Testis (tissue), 5 donors: ENCODE measurements at places on chromosomes 7 and 10.

DNA sequence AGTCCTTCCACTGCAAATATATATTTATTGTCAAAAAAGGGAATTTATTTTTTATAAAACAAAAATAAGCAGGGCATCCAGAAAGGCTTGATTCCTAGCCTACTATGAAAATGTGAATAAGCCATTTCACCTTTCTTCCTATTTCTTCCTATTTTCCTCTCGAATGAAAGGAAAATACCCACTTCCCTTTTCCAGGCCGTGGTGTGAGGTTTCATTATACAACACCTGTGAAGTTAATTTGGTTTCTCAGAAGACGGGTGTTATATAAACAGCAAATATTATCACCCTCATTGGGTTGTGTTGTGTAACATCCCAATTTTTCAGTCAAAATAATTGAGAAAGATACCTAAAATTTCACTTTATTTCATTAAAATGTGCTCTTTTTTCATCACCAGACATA is 214.3 kb downstream of the DGKB start:
- no peak for DNase-seq

DNA sequence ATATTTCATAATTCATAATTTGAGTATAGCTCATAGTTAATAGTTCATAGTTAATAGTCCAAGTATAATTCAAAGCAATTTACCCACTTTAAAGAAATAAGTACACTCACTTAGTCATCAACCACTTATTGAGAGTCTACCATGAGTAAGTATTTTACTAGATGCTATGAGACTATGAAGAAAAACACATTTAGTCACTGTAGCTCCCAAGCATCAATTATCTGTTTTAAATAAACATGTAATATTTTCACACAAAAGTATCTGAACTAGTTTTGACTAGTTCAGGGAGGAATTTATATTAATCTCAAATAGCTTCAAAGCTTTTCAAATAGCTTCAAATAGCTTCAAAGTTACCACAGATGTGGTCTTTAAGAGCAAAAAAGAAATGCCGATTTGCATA is 119.2 kb downstream of the ANK3 start:
- DNase-seq: no peak

DNA sequence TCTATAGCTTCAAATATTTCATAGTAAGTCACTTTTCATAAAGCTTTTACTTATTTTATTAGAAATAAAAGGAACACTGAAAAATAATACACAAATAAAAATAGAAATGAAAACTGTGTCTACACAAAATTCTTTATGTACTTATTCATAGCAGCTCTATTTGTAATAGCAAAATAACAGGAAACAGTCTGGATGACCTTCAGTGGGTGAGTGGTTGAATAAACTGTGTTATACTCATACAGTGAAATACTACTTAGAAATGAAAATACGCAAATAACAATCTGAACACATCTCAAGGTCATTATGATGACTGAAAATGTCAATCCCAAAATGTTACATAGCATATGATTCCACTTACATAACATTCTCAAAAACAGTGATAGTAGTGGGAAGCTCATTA is 138.7 kb upstream of the PCLO start:
- no peak for DNase-seq

GRCh38 chr7:102994567-102994966 is 80.0 kb downstream of the FBXL13 start:
- DNase-seq: peak; percentile 75

- DNase-seq: no peak
These were observed 81.4 kb upstream of the LAMB4 start for GRCh38 chr7:108211382-108212201.
